Activated naive CD4-positive, alpha-beta T cell treated with anti-CD3 and anti-CD28 coated beads for 36 hours (primary cell): ENCODE measurements at places on chromosomes 2 and 18.

DNA sequence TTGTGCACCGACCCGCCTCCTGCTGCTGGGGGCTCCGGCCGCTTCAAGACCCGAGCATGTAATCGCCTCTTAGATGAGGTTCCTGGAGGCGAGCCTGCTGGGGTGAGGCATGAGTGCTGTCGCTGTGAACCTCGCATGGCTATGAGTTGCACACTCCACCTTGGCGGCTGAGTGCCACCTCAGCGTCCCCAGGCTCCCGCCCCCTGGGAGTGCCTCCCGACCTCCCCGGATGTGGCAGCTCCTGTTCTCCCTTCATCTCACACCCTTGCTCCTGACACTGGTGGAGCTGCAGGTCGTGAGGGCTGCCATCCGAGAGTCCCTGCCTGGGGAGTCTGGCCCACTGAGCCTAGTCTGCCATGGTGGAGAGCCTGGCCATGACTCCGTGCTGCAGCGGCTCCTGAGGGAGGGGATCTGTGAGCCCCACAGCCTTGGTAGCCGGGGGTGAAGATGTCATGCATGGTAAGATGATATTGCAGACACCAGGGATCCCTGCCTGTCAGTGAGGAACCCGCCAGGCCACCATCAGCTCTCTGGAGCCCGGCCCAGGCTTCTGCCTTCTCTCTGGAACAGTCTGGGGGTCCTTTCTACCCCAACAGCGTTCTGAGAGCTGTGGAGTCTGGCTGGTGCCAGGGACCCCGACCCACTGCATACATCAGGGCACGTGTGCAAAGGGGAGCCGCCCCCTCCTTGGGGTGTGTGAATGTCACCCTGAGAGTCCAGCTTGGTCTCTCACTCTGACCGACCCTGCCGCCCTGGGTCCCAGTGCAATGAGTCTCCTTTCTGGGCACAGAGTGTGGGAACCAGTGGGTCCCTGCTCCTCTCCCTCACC is 61.6 kb upstream of the HS6ST1 start:
- no peaks in the 10 kb centered on the region for H3K36me3 ChIP-seq
- H3K4me1 ChIP-seq = no peaks in the 10 kb centered on the region
- H3K27me3 ChIP-seq = no peaks in the 10 kb centered on the region
- H3K4me3 ChIP-seq = no peak overlapping the region
- no peak for DNase-seq

DNA sequence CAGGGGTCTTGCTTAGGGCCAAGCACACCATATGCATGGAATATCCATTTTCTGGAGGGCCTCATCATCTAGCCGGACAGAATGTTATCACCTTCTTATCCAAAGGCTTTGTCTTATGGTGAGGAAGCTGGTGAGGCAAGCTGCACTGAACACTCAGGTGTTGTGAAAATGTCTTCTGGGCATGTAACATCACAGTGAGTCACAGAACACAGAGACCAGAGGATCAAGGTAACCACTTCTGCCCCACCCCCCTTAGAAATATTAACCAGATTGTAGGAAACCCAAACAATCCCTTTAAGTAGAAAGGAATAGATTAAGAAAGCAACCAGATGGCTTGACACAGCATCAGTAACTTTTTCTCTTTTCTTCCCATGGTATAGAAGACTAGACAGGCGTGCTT is 51.1 kb downstream of the MYO5B start:
- no peak overlapping the region for H3K27ac ChIP-seq
- no peaks in the 10 kb centered on the region for H3K4me1 ChIP-seq
- H3K4me3 ChIP-seq = no peak overlapping the region
- no peak for DNase-seq
- no peaks in the 10 kb centered on the region for H3K36me3 ChIP-seq

GRCh38 chr2:16561676-16562075 is 104.0 kb downstream of the CYRIA start:
- H3K36me3 ChIP-seq = no peaks in the 10 kb centered on the region
- H3K27ac ChIP-seq = no peak overlapping the region
- H3K4me3 ChIP-seq = no peak overlapping the region
- DNase-seq = no peak
- peaks cover 2% of the 10 kb centered on the region for H3K27me3 ChIP-seq
- no peaks in the 10 kb centered on the region for H3K4me1 ChIP-seq

DNA sequence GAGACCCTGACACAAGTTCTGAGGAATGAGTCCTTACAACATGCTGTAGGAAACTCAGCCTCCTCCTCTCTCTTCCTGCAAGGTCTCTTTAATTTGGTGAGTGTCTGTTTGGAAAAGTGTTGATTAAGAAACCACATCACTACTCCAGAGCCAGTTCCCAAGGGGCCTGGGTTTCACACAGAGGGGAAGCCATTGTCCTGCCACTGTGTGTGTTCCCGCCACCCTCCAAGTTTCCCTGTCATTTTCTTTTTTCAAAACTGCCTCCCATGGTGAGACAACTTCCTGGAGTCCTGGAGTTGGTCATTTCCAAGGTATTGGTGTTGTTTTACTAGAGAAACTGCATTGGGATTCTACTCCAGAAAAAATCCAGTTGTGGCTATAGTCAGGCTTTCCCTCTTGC is 232.0 kb upstream of the PARD3B start:
- H3K27me3 ChIP-seq = peaks cover 2% of the 10 kb centered on the region
- no peaks in the 10 kb centered on the region for H3K4me1 ChIP-seq
- no peak overlapping the region for H3K27ac ChIP-seq
- no peak overlapping the region for H3K4me3 ChIP-seq
- no peak for DNase-seq
- H3K36me3 ChIP-seq = no peaks in the 10 kb centered on the region

- no peaks in the 10 kb centered on the region for H3K4me1 ChIP-seq
- H3K4me3 ChIP-seq = no peak overlapping the region
Observed at GRCh38 chr18:10412933-10413332, 41.5 kb upstream of the APCDD1 start.

- no peaks in the 10 kb centered on the region for H3K27me3 ChIP-seq
- no peak for DNase-seq
- peaks cover 29% of the 10 kb centered on the region for H3K36me3 ChIP-seq
- H3K4me1 ChIP-seq = peaks cover 81% of the 10 kb centered on the region
- H3K4me3 ChIP-seq = no peak overlapping the region
Observed at GRCh38 chr2:25310965-25311864, 30.5 kb downstream of the DNMT3A start.

- H3K27ac ChIP-seq = no peak overlapping the region
- no peaks in the 10 kb centered on the region for H3K4me1 ChIP-seq
- H3K36me3 ChIP-seq = peaks cover 2% of the 10 kb centered on the region
- no peaks in the 10 kb centered on the region for H3K27me3 ChIP-seq
- H3K4me3 ChIP-seq = no peak overlapping the region
Observed at GRCh38 chr18:62964432-62964831, 249.1 kb downstream of the PHLPP1 start.

DNA sequence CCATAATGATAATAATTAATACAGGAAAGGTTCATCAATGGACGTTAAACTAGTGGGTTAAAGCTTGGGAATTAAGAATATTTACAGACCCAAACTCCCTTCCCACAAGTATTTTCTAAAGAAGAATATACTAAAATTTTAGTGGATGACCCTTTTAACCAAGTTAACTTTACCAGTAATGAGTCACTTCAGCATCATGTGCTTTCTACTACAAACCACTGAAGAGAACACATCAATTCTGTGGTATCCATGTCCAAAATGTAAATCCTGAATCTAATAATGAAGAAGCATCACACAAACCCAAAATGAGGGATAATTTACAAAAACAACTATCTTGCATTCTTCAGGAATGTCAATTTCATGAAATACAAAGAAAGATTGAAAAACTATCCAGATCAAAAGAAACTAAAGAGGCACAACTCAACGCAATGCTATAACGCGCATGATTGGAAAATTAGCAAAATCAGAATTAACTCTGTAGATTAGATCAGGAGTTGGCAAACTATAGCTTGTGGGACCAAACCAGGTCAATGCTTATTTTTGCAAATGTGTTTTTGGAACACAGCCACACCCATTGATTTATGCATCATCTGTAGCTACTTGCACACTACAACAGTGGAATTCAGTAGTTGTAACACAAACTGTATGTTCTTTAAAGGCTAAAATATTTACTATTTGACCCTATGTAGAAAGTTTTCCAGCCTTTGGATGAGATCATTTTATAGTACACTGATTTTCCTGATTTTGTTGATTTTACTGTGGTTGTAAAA is 27.5 kb downstream of the COPS8 start:
- H3K4me3 ChIP-seq = no peak overlapping the region
- no peaks in the 10 kb centered on the region for H3K4me1 ChIP-seq
- no peak for DNase-seq
- H3K27me3 ChIP-seq = no peaks in the 10 kb centered on the region
- peaks cover 13% of the 10 kb centered on the region for H3K36me3 ChIP-seq
- no peak overlapping the region for H3K27ac ChIP-seq

GRCh38 chr2:160252278-160252887 is 52.3 kb upstream of the ITGB6 start:
- H3K27ac ChIP-seq = no peak overlapping the region
- no peak overlapping the region for H3K4me3 ChIP-seq
- H3K27me3 ChIP-seq = peaks cover 6% of the 10 kb centered on the region
- H3K4me1 ChIP-seq = no peaks in the 10 kb centered on the region
- DNase-seq = no peak

DNA sequence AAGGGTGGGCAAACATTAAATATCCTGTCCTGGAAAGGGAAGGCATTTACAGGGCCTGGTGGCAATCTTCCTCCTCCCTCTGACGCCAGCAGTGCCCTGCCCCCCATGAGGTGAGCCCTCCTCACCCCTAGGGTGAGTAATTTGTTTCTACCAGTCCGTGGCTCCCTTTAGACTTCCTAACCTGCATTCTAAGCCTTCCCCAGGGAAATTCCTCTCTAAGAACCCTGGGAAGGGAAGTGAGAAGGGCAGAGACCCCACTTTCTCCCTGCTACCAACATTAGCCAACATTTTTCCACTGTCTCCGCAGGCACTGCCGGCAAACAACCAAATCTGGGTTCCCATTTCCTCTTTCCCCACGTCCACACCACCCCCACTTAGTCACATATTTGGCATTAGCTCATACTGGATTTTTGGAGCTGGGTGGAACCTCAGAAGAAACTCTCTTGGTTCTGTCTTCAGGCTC is 69.3 kb downstream of the NRP2 start:
- no peaks in the 10 kb centered on the region for H3K4me1 ChIP-seq
- peaks cover 7% of the 10 kb centered on the region for H3K27me3 ChIP-seq
- no peaks in the 10 kb centered on the region for H3K36me3 ChIP-seq
- H3K27ac ChIP-seq = no peak overlapping the region
- no peak overlapping the region for H3K4me3 ChIP-seq

GRCh38 chr18:62710417-62710816 is 4.9 kb upstream of the PHLPP1 start:
- peaks cover 4% of the 10 kb centered on the region for H3K4me1 ChIP-seq
- H3K27ac ChIP-seq = no peak overlapping the region
- no peak overlapping the region for H3K4me3 ChIP-seq
- H3K36me3 ChIP-seq = no peaks in the 10 kb centered on the region
- H3K27me3 ChIP-seq = peaks cover 2% of the 10 kb centered on the region

- no peak for DNase-seq
- H3K27ac ChIP-seq = no peak overlapping the region
- no peak overlapping the region for H3K4me3 ChIP-seq
- H3K4me1 ChIP-seq = peaks cover 5% of the 10 kb centered on the region
Observed at GRCh38 chr2:173860566-173860965, 104.6 kb downstream of the SP3 start.

GRCh38 chr2:21559351-21559750 is 435.6 kb downstream of the TDRD15 start:
- no peak overlapping the region for H3K27ac ChIP-seq
- no peaks in the 10 kb centered on the region for H3K4me1 ChIP-seq
- H3K4me3 ChIP-seq = no peak overlapping the region
- H3K36me3 ChIP-seq = no peaks in the 10 kb centered on the region
- no peak for DNase-seq
- H3K27me3 ChIP-seq = no peaks in the 10 kb centered on the region

DNA sequence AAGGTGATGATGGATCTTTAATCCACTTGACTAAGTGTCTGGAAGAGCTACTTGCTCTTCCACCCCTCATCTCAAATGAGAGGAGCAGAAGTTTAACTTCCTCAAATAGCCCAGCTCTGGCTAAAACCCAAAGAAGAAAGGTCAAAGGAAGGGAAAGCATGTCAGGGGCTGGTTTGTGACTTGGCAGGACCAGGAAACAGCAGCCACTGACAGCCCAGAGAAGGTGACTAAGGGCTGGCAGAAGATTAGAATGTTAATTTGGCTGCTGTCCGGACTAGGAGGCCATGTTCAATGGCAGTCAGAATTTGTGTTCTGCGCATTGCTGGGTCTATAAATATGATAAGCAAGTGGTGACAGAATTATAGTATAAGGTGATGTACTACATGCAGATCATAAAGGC is 386.2 kb downstream of the SETBP1 start:
- no peak for DNase-seq
- H3K36me3 ChIP-seq = no peaks in the 10 kb centered on the region
- H3K27me3 ChIP-seq = no peaks in the 10 kb centered on the region
- no peak overlapping the region for H3K27ac ChIP-seq

GRCh38 chr2:217989221-217989948 is 13.4 kb downstream of the TNS1 start:
- no peak for DNase-seq
- no peaks in the 10 kb centered on the region for H3K27me3 ChIP-seq
- H3K4me3 ChIP-seq = no peak overlapping the region
- no peak overlapping the region for H3K27ac ChIP-seq

DNA sequence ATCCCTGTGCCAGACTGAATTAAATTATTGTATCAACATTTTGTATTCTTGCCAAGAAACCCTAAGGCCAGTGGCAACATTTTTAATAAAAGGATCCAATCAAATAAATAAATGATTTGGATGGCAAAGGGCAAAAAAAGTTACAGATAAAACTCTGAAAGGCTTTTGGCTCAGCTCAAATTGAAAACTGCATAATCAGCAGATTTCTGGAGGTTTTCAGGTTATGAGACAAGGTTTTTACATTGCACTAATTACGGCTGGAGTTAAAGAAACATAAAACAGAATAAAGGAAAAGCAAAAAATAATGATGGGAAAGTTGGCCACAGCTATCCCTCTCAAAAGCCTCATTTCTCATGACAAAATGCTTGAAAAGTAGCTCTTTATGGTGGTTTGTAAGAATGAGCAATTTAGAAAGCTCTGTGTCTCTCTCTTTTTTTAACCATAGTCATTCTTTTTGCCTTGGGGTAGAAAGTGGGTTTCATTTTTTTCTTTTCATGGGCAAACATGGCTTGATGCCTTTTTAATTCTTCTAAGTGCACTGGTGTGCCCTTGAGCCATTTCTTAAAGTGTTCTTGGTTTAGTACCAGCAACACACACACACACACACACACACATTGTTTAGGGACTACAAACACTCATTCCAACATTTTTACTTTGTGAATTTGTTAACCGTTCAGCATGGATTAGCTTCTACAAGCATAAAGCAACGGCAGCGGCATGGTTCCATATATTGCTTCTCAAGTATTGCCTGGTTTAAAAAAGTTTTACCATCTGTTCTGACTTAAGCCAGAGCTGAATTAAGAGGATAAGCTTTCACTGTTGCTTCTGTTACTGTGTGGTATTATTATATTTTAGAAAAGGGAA is 747.1 kb upstream of the FSHR start:
- no peaks in the 10 kb centered on the region for H3K4me1 ChIP-seq
- H3K27me3 ChIP-seq = no peaks in the 10 kb centered on the region
- DNase-seq = no peak
- H3K36me3 ChIP-seq = no peaks in the 10 kb centered on the region
